Adrenal gland (tissue), 19 donors: ENCODE measurements at places on chromosomes 3 and 15.

DNA sequence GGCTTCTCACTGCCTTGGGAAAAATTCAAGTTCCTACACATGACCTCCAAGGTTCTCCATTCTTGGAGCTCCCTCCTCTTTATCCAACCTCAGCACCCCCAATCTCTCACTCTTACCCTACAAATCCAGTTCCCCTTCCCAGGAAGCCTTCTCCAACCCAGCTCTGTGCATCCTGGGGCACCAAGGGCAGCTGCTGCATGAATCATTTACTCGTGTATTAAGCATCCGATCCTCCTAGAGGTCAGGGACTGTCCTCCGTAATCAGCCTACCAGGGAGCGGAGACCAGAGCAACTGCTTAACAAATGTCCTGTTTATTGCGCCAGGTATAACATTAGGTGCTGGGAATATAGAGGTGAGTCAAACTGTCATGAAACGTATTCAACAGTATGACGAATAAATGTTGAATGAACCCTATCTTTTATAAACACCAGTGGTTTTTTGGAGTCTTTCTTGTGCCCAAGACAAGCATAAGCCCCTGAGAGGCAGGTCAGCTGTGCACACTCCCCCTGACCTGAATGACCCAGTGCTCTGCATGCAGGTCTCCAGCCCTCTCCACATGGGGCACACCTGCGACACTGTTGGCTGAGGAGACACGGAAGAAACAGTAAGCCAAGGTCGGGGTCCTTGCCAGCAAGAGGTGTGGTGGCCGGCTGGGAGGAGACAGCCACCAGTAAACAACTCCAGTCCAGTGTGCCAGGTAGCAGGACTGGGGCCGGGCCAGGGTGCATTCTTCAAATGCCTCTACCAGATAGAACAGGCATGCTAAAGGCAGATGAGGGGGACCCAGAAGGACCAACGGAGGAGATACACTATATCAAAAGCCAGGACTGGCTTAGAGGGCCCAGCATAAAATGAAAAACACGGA lies 27.6 kb downstream of the ANP32A start:
- DNase-seq, result no peak

GRCh38 chr3:157793745-157794144 lies 290.5 kb upstream of the VEPH1 start:
- DNase-seq, result no peak

- no peak for DNase-seq
Measured at GRCh38 chr3:109269577-109270275, 46.6 kb downstream of the DPPA2 start.

GRCh38 chr15:76994496-76994895 lies 430 bp upstream of the PSTPIP1 start:
- no peak for DNase-seq

DNA sequence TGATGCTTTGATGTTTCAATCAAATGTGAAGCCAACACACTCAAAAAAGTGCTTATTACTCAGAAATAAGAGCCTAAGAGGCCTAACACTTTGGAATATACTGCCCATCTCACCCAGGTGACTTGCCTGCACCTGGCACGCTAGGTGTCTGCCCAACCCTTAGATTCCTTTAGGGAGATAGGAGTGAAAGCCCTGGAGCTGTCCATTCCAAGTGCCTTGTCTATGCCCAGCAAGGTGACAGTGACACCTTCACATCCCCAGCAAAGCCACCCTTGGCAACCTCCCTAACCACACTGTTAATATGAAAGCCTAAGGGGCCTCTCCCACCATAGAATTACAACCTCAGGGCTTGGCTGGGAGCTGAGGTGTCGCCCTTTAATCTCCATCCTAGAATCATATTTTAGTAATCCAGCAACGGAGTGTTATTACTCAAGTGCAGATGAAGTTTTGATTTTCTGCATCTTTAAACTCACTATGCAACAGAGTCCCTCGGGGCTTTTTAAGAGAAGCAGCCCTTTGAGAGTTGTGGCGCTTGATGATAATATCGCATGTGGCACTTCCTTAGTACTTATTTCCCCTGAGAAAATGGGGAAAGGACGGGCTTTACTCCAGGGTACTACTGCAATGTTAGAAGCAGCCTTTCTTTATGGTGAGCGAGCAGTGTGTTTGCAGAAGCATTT lies 24.8 kb downstream of the ATP10A start:
- no peak for DNase-seq

GRCh38 chr15:34339946-34340345 lies 2.4 kb upstream of the SLC12A6 start:
- no peak for DNase-seq

DNA sequence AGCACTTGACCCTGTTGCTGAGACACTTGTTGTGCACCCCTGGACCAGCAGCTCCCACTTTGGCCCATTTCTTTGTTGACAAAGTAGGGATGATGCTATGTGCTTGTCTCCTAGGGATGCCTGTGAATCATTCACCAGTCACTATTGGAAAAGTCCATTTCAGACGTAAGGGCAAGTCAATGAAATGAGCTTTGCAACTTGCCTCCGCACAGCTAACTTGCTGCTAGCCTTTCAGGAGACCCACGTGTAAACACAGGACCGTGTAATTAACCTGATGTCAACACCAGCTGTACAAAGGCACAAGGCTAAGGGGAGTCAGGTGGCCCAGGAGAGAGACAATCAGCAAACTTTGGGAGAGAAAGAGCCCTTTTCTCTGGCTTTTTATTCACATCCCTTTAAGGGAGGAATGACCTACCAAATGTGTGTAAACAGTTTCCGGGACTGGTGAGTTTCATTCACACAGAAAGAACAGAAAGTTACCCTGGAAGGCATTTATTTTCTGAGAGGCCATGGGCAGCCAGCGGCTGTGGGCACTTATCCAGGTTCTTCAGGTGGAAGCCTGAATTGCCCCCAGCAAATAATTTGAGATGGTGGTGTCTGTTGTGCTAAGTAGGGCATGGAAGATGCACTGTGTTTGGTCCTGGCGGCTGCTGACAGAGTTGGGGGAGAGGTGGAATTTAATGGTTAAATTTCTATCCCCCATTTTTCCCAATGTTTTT lies 54.0 kb downstream of the TIPARP start:
- DNase-seq, result no peak

- DNase-seq, result no peak
Measured at GRCh38 chr3:156433910-156434309, 121.0 kb downstream of the SSR3 start.

GRCh38 chr15:56978898-56979662 lies 60.6 kb downstream of the TCF12 start:
- DNase-seq, result no peak

GRCh38 chr3:50202353-50203112 lies 2.5 kb upstream of the SLC38A3 start:
- DNase-seq, result no peak

DNA sequence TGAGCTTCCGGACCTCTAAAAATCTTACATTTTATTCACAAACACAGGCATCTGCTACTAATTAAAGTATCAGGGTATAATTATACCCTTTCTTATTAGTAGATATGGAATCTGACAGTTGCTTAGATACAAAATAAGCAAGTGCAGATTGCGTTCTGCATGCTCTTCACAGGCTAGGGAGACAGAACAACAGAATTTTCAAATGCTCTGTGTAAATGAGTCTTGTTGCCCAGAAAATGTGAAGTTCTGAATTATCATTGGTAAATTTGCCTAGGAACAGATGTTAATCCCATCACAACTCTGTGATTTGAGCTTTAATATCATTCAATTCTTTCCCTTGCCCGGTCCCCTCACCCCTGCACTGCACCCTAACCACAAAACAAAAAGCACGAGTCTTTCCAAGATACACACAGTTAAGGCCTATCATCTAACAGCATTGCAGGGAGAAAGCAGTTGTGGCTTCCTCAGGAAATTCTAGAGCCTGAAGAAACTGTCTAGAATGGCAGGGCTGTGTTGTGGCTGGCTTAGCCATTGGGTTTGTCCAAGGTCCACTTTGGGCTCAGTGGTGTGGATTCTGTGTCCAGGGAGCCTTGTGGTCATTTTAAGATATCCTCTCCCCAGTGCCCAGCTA lies 119.8 kb downstream of the PDCD6IP start:
- no peak for DNase-seq

DNA sequence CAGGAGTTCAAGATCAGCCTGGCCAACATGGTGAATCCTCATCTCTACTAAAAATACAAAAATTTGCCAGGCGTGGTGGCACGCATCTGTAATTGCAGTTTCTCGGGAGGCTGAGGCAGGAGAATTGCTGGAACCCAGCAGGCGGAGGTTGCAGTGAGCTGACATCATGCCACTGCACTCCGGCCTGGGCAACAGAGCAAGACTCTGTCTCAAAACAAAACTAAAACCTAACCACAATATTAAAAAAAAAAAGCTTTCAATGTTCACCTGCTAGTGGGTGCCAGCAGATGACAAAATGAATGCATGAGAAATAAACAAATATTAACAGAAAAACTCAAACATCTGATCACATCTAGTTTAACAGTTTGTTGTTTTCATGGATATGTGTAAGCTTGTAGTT lies 9.0 kb downstream of the SLC24A1 start:
- no peak for DNase-seq

GRCh38 chr3:25849641-25850385 lies 59.9 kb downstream of the OXSM start:
- no peak for DNase-seq

- DNase-seq, result no peak
Measured at GRCh38 chr3:15783361-15783969, 14.3 kb downstream of the ANKRD28 start.
